Thoracic aorta (tissue), 2 donors: ENCODE measurements at places on chromosomes 6 and 20.

- no peak for DNase-seq
Observed at GRCh38 chr6:107819964-107820337, 4.2 kb downstream of the SCML4 start.

DNA sequence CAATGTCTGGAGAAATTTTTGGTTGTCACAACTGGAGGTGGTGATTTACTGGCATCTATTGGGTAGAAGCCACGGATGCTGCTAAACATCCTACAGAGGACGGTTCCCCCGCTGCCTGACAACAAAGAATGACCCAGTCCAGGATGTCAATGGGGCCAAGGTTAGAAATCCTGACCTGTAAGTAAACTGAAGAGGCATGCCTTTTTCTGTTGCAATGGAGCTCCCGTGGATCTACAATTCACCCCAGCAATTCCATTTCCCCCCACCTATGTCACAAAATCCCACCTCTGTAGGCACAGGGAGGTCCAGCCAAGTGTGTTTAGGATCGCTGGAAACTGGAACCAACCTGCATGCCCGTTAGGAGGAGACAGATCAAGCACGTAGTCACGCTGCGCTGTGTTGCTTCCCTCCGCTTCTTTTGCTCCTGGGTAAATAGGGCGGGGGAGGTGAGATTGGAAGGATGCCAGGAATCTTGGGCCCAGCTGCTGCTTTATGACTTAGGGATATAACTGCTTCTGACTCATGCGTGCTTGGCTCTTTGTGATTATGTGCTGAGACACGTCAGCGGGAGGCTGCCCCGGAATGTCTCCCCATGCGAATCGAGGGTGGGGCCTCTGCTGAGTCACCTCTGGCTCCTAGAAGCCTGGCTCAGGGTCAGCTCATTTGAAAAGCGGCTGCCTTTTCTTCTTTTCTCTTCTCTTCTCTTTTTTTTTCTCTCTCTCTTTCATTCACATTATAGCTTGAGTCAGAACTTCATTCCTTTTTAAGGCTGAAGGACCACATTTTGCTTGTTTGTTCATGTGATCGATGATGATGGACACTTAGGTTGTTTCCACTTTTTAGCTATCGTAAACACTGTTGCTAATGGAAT, 12.4 kb upstream of the PEDS1 start:
- DNase-seq, result peak; percentile 99

- DNase-seq, result no peak
Observed at GRCh38 chr6:17867880-17868279, 119.6 kb downstream of the KIF13A start.

GRCh38 chr6:121627761-121628160, 192.3 kb downstream of the GJA1 start:
- DNase-seq, result no peak

DNA sequence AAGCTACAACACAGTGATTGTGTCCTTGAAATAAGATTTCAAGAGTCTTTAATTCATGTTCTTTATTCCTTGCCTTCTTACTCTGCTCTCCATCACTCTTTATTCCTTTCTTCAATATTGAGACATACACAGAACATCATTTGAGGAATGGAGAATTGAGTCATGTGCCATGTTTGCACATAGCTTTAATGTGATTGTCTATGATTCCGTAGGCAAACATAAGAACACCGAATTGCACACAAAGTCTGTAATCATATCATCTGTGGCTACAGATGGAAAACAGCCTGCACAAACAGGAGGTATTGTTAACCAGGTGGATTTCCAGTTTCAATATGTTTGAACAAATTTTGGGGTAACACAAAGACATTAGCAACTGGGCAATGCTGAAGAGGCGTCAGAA, 571.6 kb upstream of the GJE1 start:
- no peak for DNase-seq

GRCh38 chr20:40628877-40629276, 60.2 kb downstream of the MAFB start:
- no peak for DNase-seq

- no peak for DNase-seq
Observed at GRCh38 chr6:26158581-26159356, 71.5 kb downstream of the HFE start.

- DNase-seq, result no peak
Observed at GRCh38 chr20:22524393-22525015, 59.9 kb downstream of the FOXA2 start.

DNA sequence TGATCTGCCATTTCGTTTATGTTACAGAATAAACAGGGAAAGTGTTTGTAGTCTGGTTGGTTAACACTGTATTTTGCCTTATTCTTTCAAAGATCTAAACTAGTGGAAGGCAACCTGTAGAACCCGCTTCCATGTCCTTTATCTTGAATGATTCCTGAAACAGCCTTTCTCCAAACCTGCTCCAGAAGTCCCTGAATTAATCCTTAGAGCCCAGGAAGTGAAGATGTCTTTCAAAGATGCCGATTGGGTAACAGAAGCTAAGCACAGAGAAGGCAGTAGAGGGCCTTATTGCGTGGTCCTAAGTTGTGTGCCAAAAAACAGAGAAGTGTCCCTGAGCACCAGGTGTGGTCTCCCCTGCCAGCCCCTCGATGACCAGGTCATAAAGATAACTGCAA, 19.2 kb upstream of the ZSCAN16 start:
- DNase-seq, result no peak

DNA sequence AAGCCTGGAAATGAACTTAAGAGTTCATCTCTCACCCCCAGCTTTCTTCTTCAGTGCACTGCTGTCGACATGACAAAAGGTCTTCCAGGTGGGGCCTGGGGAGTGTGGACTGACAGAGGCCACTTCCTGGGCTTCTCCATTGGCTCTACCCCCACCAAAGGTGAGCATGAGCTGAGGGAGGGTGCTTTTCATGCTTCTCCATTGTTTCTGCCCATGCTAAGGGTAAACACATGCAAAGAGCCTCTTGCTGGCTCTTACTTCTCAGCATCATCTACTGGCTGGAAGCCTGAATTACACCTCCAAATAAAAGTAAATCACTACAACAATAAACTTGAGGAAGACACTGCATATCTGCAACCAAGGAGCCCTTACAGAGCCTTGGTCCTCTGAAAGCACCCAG, 227.2 kb downstream of the EPM2A start:
- DNase-seq, result no peak

DNA sequence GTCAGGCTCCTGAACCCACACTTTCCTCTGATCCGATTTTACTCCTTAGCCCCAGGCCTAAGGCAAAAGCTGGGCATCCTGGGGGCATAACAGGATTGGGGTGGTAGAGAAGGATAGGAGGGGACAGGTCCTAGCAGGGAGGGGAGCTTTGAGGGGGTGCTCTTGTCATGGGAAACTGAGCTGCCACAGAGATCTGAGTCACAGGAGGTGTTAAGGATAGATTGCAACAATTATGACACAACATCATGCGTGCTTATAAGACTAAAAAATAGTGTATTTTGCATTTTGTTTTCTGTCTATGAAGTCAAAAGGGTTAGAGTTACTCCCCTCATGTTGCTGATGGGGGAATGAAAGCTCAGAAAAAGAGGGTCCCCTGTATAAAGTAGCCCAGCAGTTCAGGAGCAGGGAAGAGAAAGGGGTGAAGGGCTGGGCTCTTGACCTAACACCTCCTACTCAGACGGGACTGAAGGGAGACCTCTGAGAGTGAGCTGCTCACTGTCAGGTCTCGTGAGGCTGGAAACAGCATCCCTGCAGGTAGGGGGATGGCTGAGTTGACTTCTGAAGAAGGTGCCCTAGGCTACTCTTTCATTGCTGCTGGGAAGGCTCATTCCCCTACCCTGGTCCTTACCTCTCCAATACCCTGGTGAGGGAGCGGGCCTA, 2.0 kb downstream of the GLP1R start:
- no peak for DNase-seq

DNA sequence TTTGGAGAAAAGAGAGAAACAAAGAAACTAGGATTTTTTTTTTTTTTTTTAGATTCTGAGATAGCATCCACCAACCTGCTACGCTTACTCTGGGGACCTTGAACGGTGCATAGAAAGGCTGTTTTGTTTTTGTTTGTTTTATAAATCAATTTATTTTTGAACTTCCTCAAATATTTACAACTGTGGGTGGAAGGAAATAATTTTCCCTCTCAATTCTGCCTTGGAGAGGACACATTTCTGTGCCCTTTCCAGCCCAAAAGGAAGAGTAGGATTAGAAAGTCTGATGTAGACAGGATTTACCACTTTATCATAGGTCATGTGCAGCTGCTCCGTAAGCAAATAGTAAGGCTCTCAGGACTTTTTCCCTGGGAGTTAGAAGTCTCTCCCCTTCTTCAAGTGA, 190.5 kb downstream of the NKAIN2 start:
- no peak for DNase-seq

GRCh38 chr6:4162370-4162769, 27.0 kb upstream of the ECI2 start:
- no peak for DNase-seq

GRCh38 chr6:106530502-106530901, 98.8 kb downstream of the RTN4IP1 start:
- no peak for DNase-seq

- no peak for DNase-seq
Observed at GRCh38 chr6:156806155-156806554, 29.0 kb downstream of the ARID1B start.

- DNase-seq, result no peak
Observed at GRCh38 chr20:24357177-24357576, 112.3 kb upstream of the SYNDIG1 start.

DNA sequence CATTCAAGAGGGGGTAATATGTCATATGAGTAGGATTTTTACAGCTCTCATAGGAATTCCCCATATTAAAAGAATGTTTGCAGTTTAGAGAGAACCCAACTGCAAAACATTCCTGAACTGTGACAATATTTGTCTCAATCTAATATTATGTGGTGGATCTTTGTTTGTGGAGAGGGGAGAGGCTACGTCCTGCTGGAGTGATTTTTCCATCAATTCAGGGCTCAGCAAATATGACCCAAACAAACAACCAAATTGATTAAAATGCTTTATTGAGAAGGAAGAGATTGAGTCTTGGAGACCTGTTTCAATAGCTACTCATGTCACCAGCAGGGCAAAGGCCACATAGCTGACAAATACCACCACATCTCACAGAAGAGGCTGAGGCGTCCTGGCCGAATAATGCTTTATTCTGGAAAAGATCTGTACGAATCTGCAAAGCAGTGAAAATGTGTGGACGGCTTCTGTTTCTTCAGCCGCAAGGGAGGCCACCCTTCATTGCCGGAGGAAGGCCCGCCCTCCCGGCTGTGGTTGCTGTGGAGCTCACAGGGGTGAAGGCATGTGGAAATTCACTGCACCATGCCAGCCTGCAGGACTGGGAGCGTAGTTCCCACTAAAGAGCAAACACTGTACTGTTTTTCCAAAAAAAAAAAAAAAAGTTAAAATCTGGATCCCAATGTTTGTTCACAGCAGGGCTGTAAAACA, 89.7 kb upstream of the QKI start:
- no peak for DNase-seq

- DNase-seq, result no peak
Observed at GRCh38 chr20:22833851-22834250, 201.3 kb upstream of the SSTR4 start.

DNA sequence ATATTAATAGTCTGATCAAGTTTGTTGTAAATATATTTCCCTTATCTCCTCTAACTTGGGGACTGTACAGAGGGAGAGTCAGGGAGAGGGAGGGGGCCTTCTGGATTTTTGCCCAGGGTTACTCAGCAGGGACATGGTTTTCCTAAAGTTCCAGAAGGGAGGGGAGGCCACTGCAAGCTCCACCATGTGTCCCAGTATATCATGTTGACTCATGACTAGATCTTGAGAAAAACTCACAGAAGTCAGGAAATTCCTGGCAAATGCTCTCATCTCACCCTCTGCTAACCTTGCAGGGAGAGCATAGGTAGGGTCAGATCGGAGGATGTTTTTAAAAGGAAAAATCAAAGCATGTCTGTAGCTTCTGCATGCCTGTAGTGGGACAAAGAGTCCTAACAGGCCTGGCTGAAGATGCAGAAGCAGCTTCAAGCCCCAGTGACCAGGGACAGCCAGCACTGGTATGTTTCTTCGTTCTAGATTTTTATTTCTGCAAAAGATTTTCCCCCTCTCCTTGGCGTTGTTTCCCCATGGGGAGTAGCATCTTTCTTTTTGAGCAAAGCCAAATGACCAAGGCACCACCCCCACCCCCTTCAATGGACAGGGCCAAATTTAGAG, 272.9 kb upstream of the SUPT3H start:
- no peak for DNase-seq

DNA sequence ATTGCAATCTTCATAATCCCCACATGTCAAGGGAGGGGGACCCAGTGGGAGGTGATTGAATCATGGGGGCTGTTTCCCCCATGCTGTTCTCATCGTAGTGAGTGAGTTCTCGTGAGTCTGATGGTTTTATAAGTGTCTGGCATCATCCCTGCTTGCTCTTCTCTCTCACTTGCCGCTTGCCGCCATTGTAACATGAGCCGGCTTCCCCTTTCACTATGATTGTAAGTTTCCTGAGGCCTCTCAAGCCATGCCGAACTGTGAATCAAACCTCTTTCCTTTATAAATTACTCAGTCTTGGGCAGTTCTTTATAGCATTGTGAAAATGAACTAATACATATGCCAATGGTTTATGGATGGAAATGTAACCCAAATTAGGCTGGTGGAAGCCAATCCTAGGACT, 109.4 kb upstream of the AKAP12 start:
- no peak for DNase-seq

GRCh38 chr6:38510205-38510604, 129.5 kb downstream of the BTBD9 start:
- no peak for DNase-seq

GRCh38 chr6:37713529-37714119, 15.9 kb upstream of the MDGA1 start:
- no peak for DNase-seq

DNA sequence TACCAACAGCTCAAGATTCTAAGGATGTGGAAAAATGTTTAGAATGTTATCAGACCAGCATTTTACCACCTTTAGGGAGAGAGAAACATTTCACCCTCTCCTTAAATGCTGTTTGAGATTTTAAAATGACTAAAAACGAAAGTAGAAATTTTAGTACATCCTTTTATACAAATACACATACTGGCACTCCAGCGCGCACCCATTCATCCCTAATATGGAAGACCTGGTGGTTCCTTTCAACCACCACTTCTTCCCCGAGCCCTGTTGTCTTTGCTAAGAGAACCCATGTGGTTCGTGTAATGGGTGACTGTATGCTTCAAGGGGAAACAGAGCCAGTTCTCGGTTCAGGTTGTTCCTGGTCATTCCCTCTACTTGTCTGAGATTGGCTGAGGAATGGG, 21.3 kb downstream of the SPATA2 start:
- DNase-seq, result no peak

DNA sequence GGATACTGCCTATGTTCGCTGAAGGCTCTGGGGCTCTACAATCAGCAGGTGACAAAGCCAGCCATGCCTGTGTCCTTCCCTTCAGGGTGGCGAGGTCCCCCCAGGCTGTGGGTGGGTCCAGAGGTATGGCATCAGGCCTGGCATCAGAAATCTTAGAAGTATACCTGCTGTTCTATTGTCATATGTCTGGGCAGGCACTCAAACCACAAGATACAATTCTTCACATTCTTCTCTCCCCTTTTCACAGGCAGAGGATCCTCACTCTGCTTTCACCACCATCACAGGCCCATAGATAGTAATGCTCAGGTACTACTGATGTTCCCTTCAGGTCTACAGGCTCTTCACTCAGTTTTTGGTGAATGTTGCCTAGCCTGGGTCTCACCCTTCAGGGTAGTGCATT, 1180.0 kb upstream of the CITED2 start:
- no peak for DNase-seq

GRCh38 chr6:17504005-17504404, 96.1 kb upstream of the FAM8A1 start:
- no peak for DNase-seq
